ENCODE measurements at places on chromosomes 2 and 18. TPM values are rescaled to one million over a fixed set of nuclear protein-coding genes. Genes with fewer than 3 reads are reported as not detected.

DNA sequence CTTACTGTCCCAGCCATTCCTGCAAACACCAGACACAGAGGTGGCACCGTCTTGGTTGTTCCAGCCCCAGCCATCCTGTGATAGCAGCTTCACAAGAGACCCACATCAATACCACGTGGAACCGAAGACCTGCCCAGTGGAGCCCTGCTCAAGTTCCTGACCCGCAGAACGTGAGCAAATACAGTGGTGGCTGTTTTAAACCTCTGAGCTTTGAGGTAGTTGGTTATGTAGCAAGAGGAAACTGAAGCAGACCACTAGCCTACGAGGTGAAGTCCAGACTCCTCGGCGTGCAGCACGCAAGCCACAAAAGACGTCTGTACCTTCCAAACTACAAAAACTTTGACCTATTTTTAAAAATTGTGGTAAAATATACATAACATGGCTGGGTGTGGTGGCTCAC, 96.1 kb upstream of the ODC1 start:
- no peak for DNase-seq

GRCh38 chr2:61045226-61045625, 20.4 kb upstream of the SANBR start:
- no peak for DNase-seq

The SPIRE1 gene
- 23.0 TPM for total RNA-seq

The COL6A3 gene
- 244 TPM for total RNA-seq

- DNase-seq: no peak
These were observed 222.5 kb upstream of the SESTD1 start for GRCh38 chr2:179487010-179487731.

The TRIM54 gene
- not detected for total RNA-seq

GRCh38 chr2:169928463-169928864, 101.2 kb downstream of the UBR3 start:
- peak; percentile 42 for DNase-seq

GRCh38 chr2:130920415-130921163, 83.9 kb downstream of the ARHGEF4 start:
- peak; percentile 54 for DNase-seq

DNA sequence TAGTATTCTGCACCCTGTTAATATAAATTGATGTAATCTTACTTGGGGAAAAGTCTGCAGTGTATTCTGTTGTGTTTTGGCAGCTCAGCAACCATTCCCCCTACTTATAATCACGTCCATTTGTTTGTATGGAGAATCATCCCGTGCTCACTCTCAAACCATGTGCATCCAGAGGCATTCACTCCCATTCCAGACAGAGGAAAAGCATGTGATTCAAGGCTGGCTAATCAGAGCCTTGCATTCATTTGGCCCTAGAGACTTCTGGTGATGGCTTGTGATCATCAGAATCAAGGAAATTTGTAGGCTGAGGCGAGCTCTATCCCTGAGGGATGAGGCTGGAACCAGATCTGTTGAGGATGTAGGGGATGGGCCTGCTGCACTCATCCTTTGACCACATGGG, 5.1 kb upstream of the WIPF1 start:
- no peak for DNase-seq

DNA sequence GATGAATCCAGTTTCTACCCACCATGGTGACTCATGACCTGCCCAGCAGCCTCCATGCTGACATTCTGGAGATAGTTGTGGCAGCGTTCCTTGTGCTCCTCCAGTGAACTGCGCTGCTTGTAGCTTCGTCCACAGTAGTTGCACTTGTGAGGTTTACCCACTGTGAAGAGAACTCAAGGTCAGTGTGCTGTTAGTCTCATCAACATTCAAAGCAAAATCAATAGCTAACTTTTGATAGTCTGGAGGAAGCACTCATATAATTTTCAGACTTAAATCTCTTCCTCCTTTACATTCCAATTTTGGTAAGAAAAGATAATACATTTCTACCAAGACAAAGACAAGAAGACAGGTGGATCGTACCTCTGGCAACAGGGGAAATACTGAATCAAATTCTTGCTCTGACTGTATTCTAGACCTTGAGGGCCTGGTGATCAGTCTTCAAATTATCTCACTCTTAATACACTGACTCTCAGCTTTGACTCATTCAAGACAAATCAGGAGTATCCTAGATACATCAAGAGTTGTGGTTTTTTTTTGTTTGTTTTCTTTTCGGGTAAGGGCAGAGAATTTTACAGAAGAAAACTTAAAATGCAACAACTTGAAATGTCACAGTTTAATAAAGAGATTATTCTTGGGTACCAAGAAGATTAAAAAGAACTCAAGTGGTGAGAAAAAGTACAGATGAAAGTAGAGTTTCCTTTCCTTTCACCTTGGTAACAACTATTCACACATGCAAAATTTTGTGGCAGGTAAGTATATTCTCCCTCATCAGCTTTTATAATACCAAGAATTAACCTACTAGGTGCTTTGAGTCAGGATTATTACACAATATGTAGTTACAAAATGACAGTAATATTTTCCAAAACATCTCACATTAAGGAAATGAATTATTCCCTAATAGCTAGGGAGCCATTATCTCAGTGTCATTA, 129.2 kb downstream of the IKZF2 start:
- DNase-seq: no peak

DNA sequence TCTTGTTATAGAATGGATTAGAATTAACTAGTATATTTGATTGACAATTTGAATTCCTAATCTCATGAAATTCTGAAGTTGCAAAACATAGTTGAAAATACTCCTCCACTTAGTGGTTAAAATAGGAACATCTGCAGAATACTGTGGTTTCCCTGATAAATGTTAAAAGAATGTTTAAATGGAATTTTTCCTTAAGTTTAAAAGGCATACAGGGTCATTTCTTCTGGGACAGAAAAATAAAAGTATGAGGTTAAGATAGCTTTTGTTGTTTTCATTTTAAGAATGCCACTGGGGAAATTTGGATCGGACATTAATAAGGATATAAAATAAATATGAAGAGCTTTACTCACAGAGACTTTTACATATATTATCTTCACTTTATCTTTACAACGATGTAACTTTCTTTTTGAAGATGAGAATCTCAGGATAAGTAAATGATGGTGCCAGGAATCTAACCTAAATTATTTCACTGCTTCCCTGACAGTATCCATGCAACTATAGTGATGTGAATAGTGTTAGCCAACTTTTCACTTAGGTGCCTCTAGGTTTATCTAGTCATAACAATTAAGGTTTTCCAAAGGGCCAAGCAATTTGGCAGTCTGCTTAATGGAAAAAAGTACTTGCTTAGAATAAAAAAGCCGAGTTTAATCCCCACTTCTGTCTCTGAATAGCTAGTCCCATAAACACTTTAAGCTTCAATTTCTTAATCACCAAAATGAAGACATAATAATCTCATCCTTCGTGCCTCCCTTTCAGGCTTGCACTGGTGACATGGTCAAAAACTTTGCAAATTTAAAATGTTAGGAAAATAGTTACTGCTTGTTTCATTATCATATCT, 151.8 kb upstream of the STK17B start:
- DNase-seq: no peak

DNA sequence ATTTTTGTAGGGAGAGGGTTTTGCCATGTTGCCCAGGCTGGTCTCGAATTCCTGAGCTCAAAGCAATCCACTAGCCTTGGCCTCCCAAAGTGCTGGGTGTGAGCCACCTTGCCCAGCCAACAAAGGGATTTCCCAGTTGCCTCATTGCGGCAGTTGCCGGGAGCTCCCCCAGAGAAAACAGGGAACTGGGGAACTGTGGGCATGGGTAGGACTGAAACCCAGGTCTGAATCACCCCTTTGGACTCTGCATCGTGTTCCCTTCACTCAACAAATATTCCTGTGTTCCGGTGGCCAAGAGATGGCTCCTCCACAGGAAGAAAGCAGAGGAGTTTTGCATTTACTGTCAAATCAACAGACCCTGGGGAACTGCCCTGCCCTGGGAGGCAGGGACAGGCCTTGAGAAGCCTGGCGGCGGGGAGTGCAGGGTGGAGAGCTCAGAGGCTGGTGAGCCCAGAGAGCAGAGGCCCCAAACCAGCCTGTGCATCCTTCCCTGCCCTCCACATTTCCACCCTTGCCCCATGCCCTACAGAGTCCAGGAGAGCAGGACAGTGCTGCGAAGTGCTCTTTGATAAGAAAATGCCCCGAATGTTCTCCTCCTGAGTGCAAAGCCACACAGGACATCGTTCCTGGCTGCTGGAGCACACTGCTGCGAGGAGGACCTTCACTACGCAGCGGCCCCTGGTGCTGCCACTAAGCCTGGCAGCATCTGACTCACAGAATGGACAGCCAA, 24.9 kb downstream of the MYO7B start:
- no peak for DNase-seq

DNA sequence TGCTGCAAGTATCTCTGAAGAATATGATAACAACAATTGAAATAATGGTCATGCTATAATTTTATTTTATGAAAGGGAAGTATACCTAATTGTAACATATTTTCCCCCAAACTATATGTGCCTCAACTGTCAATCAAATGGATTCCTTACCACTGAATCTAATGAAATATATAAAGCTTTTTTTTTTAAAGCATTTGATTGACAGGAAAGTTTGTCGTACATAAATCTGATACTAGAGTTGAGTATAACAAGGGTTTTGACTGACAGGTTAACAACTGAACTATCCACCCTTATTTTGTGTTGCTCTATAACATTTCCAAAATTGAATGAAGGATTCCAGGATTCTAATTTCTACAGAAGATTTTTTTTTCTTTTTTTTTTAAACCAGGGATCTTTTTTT, 1333.3 kb upstream of the SLC39A10 start:
- no peak for DNase-seq

DNA sequence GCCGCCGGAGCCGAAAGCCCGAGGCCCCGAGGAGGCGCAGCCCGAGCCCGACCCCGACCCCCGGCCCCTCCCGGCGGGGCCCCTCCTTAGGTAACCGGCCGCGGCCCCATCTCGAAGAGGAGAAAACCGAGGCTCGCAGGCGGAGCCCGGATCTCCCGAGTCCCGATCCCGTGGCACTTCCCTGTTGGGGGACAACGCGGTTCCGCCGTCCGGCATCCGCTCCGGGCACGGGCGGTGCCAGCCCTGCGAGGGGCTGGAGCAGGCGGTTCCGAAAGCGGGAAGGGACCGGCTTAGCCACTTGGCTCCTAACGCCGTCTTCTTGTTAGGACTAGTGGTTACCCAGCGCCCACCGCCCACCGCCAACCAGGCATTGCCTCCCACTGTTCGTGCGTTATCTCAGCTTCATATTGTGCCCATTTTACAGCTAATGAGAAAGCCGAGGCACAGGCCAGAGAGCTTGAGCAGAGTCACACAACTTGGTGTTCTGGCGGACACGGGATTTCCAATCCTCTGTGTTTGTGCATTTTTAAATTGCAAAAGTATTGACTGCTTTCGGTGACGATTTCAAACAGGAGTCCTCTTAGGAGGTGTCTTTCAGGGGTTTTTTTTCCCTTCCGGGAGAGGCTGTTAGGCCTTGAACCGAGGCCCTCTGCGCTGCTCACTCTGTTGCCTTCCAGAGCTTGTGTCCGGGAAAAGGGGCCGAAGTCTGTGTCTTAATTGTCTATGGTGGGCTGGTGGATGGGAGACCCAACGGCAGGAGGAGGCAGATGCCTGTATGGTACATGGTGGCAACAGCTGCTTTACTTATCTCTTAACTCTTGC, 562 bp downstream of the CENPA start:
- DNase-seq: no peak

GRCh38 chr2:85917887-85918795, 29.4 kb upstream of the ST3GAL5 start:
- no peak for DNase-seq

DNA sequence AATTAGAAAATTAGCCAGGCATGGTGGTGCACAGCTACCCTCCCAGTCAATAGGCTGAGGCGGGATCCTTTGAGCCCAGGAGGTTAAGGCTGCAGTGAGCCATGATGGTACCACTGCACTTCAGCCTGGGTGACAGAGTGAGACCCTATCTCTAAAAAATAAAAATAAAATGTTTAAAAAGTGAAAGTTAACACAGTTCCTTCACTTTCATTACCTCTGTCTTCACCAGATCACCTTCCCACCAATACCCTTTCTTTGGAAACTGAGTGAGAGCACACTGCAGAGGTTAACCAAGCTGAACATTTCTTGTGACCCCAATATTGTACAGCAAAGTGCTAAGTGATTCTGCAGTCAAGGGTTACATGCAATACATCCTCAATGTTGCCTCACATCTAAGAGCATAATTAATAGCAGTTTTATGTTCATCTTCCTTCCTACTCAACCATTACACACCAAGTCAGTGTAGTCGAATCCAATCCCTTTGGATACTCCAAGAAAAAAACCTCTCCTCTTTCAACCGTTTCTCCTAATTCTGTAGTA, 1.7 kb downstream of the L3MBTL4 start:
- no peak for DNase-seq

GRCh38 chr18:31774962-31775361, 14.3 kb upstream of the SLC25A52 start:
- no peak for DNase-seq

GRCh38 chr2:209694748-209695147, 76.9 kb upstream of the UNC80 start:
- DNase-seq: no peak

DNA sequence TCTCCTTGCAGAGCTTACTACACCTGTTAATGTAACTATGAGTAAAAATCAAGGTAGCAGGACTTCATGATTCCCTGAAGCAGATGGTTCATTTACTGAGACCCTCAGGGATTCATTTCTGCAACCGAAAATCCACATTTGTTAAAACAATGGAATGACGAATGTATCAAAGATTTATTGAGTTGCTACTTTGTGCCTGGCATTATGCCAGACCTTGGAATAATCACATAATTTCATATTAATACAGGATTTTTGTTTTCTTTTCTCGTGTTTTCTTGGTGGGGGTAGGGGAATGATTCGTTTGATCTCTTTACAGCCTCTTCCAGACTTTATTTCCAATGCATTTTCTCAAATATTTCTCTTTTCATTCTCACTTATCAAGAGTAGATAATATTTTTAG, 8.9 kb upstream of the KIF5C start:
- no peak for DNase-seq

DNA sequence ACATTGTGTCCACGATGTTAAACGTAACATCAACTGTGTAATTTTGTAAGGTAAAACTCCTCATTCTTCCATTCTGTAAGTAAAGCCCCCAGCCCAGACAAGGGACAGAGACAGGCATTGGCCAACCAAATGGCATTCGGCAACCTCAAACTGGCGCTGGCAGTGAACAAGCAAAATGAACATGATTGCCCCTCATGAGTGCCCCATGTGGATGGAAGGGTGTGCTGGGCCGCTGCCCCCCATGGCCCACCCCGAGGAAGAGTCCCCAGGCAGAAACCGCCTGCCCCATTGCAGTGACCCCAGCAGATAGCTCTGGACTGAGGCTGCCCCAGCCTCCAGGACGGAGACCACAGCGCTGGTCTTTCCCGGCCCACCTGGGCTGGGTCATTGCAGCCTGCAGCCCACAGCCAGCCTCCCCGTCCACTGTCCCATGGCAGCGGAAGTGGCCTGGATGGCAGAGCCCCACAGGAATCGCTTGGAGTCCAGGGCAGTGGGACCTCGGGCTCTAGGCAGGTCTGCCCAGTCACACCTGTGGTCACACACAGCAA, 220.2 kb downstream of the HDAC4 start:
- DNase-seq: no peak

The COL3A1 gene
- 54.2 TPM for total RNA-seq

The ABCG8 gene
- total RNA-seq: not detected

The FARP2 gene
- total RNA-seq: 28.5 TPM

The IL36G gene
- total RNA-seq: not detected

The HNRNPA3 gene
- total RNA-seq: 45.2 TPM

GRCh38 chr2:74381751-74382150, 1.6 kb upstream of the DCTN1 start:
- DNase-seq: no peak

GRCh38 chr2:57536535-57537231, 509.9 kb upstream of the VRK2 start:
- no peak for DNase-seq

Data from glomerular endothelial cell (primary cell).